Urinary bladder (tissue), 4 donors: ENCODE measurements at places on chromosomes 3 and 15. TPM values are rescaled to one million over a fixed set of nuclear protein-coding genes. Genes with fewer than 3 reads are reported as not detected.

- DNase-seq: no peak
Measured at GRCh38 chr3:75342425-75342824, 321.7 kb upstream of the FRG2C start.

DNA sequence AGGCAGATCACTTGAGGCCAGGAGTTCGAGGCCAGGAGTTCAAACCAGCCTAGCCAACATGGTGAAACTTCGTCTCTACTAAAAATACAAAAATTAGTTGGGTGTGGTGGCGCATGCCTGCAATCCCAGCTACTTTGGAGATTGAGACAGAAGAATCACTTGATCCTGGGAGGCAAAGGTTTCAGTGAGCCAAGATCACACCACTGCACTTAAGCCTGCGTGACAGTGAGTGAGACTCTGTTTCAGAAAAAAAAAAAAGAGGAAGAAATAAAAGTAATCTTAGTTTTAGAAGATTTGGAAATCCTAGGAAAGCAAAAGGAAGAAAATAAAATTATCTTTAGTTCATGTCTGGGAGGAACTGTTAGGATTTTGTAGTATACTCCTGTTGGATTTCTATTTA is 77.2 kb downstream of the IL12A start:
- DNase-seq: no peak

GRCh38 chr15:91710080-91710698 is 143.3 kb upstream of the SLCO3A1 start:
- no peak for DNase-seq

DNA sequence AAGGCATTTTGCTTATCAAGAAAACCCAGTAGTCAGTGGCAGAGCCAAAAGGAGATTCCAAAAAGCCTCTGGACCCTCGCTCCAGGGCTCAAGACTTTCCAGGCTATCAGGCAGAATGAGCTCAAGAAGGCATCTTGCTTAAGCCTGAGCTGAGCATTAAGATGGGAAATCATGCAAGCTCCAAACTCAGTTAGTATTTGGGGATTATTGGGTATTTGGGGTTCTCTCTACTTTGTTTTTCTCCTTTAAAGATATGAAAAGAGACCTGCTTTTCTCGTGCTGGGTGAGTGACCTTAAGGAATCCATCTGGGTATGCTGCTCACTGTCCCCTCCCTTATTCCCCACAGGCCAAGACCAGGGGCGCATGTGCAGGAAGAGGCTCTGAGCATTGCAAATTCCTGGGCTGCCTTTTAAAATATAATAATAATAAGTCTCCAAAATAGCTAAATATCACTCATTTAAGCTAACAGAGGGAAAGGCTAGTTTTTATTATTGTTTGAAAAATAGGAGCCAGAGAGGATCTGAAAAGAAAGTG is 75.4 kb upstream of the HACD2 start:
- no peak for DNase-seq

DNA sequence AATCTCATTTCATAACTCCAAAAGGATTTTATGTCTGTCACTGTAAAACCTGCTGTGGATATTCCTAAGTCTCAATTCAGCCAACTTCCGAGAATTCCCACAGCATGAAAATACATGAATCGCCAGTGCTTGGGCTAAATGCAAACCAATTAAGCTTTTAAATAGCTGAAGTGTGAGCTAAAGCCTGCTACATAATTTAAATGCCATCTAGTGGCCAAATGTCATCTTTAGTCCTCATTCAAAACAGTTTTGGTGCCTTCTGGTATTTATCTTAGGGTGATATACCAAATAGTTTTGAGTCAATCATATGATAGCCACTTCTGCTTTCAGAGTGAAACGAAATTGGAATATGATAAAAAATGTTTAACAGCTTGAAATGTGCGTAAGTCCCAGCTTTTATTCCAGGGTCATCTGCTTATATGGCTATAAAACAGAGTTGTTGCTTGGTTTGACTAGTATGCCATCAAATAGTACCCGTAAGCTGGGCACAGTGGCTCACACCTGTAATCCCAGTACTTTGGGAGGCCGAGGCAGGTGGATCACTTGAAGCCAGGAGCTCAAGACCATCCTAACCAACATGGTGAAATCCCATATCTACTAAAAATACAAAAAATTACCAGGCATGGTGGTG is 41.8 kb upstream of the CCNL1 start:
- no peak for DNase-seq

Gene PTH1R
- 11.5 TPM for total RNA-seq

DNA sequence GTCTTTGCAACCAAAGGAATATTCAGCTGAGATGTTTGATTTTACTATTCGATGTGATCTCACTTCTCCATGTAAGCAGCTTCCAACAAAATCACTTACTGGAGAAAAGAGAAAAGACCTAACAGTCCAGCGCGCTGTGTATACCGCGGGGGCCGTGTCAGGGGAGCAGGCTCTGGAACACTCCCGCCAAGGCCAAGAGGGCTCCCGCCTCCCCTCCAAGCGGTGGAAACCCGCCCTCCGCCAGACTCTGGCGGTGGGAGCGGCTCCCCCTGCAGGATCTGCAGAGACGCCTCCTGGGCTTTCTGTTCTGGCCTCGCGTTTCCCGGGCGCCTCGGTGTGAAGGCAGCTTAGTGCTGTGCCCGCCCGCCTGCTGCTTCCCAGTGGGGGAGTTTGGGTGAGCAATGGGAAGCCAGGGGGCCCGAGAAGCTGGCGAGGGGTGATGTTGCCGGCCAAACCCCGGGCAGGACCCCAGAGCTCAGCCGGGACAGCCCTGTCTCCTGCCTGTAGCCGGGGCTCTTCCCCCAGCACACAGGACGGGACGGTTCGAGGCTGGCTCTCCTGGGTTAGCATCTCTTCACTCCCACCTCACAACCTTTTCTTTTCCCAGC is 36.3 kb downstream of the CHST14 start:
- DNase-seq: peak; percentile 28

DNA sequence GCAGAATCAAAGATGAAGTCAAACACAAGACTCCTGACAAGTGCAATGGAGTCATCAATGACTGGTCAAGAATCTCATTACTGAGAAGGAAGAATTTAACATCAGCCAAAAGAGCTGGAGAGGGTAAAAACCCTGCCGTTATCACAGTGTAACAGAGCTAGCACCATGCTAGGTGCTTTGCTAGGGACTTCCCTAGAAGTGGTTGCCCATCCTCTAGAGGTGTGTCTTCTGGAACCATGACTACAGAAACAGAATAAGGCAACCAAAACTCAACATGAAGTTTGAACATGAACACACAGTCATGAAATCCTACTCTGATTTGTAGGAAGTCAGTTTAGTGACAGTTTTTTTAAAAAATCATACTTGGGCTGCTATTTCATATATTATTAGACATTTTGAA is 9.5 kb downstream of the ACAD11 start:
- no peak for DNase-seq

DNA sequence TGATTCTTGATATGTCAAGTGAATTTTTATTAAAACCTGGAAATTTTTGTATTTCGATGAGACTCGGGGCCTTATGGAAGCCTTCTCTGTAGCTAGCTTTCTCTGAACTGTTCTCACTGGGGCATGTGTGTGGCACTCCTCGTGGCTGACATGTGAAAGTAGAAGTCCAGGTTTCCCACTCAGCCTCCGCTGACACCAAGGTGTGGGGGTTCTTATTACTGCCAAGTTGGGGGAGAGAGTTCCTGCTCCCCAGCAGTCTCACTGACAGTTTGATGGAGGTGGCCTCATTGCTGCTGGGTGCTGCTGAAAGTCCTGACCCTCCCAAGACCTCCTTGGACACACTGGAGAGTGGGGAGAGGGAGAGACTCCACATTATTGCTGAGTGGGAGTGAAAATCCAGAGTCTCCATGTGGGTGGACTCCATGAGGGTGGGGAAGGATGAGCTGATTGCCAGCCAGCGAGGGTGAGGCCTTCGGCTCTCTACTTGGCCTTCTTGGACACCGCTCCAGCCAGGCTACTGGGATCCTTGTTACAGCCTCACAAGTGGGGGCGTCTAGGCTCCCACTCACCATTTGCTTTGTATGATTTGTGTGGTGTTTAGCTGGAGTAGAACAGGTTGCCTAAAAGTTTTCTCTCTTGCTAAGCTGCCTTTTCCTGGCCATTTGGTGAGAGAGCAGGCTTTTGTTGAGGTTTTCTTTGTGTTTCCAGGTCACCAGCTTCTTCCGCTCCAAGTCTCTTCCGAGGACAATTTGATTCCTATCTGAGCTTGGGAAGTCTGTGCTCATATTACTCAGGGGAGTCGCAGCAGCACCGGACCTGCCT is 64.1 kb downstream of the LSM3 start:
- DNase-seq: no peak

DNA sequence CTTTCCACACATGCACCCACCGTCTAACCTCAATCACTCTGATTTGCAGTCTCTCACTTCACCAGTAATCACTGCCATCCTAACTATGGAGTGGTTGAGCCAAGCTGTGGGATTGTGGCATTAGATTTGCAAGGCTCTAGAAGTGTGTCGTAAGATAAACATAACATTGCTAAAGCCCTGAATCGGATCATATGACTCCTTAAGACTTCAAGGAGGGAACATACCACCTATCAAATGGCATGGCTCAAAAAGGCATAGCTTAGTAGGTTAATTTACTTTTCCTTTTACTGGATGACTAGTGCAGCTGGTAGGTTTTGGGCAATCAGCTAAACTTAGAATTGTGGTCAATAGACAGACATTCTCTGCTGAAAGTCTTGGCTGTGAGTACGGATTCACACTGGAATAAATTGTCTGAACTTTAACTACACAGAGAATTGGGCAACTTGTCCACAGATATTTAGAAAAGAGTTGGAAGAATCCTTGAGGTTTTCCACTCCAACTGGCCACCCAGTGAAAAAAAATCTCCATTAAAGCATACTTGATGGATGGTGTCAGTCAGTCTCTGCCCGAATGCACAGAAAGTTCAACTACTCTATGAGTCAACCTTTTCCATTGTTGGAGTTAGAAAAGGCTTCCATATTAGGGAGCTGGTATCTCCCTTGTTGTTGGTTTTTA is 476.7 kb upstream of the CBLB start:
- no peak for DNase-seq

DNA sequence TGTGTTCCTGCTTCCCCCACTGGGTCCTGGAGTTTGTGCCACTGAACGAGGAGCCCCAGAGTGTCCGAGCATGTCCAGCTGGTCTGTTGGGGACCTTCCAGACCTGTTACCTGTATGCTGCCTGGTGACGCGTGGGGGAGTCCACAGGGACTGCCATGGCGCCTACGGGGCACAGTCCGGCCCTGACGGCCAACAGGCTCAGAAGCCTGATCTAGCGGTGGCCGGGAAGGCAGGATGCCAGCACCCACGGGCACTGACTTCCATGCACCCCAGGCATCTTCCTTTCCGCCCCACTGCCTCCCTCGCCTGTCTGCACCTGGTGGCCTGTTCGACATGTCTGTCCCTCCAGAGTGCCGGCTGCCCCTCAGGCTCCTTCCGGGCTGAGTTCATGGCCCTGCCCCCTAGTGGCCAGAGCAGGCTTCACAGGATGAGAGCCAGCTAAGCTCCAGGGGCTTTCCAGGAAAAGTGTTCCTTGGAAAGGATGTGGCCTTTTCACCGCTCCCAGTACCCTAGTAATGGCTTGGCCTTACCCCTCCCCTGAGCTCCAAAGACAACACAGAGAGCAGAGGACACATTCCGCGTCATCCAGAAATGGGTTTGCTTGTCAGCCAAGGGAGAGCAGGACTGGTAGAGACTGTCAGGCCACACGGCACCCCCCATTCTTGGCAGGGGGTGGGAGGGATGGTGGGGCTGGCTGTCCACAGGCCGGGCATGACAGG is 35.7 kb downstream of the NGRN start:
- no peak for DNase-seq

Gene MAP3K13
- 33.5 TPM for total RNA-seq

DNA sequence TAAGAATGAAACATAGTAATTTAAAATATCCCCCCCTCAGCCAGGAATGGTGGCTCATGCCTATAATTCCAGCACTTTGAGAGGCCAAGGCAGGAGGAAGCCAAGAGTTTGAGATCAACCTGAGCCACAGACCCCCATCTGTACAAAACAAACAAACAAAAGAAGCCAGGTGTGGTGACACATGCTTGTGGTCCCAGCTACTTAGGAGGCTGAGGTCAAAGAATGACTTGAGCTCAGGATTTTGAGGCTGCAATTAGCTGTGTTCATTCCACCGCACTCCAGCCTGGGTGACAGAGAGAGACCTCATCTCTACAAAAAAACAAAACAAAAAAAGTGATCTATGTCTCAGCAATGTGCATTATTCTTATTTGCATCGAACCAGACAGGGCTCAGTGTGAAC is 800.8 kb downstream of the MCTP2 start:
- DNase-seq: no peak

Gene ERC2
- total RNA-seq: 3.0 TPM

DNA sequence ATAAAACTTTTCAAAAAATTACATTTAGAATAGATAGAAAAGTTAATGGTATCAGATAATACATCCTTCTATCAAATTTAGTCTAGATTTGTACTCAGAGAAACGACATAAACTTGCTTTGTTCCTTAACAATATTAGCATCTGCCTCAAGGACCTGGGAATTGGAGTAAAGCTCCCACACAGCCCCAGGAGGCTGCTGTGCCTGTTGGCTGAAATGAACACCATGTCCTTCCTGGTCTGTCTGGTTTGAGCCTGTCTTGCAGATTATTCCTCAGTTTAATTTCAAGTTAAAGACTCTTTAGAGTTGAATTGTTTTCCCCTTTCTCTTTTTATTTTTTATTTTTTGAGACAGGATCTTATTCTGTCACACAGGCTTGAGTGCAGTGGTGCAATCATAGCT is 19.4 kb downstream of the GNB5 start:
- DNase-seq: no peak

Gene XIRP1
- 1.1 TPM for total RNA-seq

DNA sequence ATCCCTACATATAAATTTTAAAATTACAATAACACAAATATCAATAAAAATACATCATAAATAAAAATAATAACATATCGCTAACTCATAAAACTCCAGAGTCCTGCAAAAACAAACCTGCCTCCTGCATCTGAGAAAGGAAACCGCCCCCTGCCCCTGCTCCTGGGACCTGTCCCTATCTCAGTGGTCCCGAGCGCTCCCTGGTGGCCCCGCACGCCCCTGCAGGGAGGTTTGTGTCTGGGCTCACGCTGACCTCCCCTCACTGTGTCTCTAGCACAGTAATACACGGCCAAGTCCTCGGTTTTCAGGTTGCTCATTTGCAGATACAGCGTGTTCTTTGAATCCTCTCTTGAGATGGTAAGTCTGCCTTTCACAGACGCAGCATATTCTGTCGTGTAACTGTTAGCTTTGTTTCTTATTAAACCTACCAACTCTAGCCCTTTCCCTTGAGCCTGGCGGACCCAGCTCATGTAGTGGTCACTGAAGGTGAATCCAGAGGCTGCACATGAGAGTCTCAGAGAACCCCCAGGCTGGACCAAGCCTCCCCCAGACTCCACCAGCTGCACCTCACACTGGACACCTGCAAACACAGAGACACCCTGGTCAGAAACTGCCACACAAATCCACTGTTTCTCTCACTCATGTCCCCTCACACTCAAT is 554.1 kb downstream of the GOLGA6L6 start:
- no peak for DNase-seq

Gene C15orf62
- total RNA-seq: 0.11 TPM

Gene REC114
- total RNA-seq: not detected

- no peak for DNase-seq
Measured at GRCh38 chr15:96500508-96500907, 170.0 kb downstream of the NR2F2 start.

- DNase-seq: no peak
Measured at GRCh38 chr3:52704611-52705437, 767 bp downstream of the GLT8D1 start.

Gene SLC22A13
- 0.58 TPM for total RNA-seq
